NCI-H774 (cell line): ENCODE measurements at places on chromosomes 3 and 15.

DNA sequence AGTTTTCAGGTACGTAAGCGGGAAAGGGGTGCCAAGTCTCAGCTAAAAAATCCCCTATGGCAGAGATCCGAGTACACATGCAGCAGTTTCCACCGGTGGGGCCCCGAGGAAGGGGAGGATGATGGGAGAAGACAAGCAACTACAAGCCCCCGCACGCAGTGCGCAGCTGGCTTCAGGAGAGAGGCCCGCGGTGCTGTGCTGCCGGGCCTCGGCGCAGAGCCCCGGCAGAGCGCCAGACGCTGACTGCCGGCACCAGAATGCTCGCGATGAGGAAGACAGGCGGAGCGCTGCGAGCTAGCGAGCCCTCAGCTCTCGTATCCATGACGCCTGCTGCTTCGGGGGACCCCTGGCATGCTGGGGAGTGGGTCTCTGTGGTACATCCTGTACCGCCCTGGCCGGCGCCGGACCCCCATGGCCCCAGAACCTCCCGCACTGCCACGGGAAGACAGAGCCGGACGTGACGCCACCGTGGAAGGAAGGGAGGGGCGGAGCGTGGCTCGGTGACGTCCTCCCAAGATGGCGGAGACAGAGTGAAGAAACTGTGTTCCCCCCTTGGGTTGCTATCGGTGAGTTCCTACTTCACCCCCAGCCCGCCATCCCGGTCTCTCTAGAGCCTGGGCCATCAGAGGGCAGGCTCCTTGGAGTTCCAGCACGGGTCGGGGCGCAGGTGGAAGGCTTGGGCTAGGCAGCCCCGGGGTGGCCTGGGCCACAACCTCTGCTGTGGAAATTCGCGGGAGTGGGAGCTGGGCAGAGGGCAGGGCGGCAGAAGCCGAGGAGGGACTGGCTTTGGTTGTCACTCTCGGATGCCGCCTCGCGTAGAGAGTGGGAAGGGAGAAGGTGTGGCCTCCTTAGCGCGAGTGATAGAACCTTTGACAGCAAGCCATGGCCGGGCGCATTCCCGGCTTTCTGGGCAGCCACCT lies at the start of gene MYNN:
Gene MYNN, plus strand, starts transcription at position 500 of the 920 bp plus-strand sequence. CDS start 900 bp downstream, outside the sequence.
- peak; percentile 94 for DNase-seq

DNA sequence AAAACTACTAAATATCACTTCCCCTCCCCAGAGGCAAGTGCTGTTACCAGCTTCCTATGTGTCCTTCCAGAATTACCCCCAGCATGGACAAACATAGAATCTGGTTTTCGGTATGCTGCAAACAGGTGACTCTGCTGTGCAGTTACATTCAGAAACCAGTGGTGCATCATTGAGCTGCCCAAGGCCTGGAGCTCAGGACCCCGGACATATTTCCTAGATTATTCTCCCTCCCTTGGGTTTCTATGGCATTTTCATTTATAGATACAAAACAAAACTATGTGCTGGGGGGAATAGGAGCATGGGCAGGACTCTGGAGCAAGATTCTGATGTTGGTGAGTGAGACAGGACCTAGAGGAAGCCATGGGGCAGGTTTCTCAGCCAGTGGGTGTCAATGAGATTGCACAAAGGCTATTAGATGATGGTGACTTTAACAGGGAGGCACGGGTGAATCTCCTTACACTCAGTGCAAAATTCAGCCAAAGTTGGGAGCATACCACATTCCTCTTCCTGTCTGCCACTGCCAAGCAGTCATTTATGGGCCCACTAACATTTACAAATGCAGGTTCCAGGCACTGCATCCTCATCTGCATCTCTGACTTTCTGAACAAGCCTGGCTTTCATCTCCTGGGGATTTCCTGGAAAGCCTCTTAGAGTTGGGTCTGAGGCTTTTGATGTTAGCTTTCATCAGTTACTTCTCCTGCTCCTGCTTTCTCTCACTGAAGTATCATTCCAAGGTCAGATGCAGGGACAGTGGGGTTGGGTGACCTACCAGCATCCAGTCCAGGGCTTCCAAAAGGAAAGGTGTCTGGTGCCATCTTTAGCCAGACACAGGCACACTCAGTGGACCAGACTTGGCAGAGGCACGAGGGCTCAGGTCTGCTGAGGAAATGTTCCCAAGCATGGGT lies 44.5 kb downstream of the CMTM7 start:
- DNase-seq = no peak

GRCh38 chr3:188721990-188722389 lies 449.8 kb upstream of the TPRG1 start:
- no peak for DNase-seq

- no peak for DNase-seq
These were observed 57.9 kb downstream of the CMSS1 start for GRCh38 chr3:99875581-99875928.

- DNase-seq = no peak
These were observed 111.8 kb upstream of the DPH6 start for GRCh38 chr15:35657679-35658311.

GRCh38 chr3:44065311-44066094 lies 176.2 kb upstream of the TOPAZ1 start:
- DNase-seq = no peak

DNA sequence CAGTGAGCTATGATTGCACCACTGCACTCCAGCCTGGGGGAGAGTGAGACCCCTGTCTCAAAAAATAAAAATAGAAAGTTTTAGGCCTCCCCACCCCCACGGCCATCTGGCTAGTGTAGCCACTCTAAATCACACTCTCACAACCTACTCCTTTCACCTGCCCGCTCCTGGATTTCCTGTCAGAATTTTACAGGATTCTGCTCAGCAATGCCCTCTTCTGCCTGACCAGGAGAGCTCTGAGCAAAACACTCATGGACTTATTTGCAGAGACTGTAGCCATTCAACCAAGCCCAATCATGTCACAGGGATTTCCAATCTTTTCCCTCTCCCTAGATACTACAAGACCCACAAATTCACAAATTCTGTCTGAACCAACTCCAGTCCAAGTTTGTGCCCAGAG lies 242.6 kb upstream of the TPRG1 start:
- peak; percentile 55 for DNase-seq

DNA sequence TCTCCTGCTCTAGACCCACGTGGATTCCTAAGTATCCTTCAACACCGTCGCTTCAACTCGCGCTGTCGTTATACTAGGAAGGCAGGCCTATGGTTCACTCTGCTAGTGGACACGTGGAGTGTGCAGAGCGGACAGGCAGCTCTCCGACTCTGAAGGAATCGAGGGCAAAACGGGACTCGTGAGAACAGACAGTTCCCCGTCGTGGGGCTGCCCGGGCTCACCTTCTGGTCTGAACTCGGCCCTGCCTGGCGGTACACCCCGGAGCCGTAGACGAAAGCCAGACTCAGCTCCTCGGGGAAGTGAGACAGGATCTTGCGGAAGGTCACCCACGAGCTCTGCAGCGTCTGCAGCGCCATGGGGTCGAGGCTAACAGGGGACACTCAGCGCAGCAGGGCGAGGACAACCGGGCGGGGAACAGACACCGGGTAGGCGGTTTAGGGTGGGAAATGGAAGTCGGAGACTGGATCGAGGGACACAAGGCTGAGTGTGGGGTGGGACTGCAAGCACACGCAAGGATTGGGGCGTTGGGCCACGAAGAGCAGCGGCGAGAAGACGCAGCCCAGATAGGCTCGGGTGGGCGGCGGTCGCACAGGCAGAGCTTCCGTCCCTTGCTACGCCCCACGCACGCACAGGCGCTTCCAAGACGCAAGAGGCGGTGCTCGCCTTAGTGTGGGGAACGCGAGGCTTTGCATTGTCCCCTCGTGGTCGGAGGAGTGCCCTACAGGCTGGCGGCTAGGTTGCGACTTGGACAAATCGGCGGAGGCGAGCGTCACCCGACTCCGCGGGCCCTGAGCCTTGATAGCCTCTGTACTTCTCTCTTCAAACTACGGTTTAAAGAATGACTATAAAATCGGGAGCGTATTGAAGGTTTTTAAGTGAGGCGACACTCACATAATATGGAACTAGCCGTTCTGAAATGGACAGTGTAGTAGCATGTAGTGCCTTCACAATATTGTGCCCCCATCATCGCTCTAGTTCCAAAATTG lies at the start of gene TAMM41:
Gene TAMM41, minus strand, starts transcription at position 605 of the 986 bp plus-strand sequence. Its CDS starts 249 bp downstream, at position 356.
- peak; percentile 74 for DNase-seq

DNA sequence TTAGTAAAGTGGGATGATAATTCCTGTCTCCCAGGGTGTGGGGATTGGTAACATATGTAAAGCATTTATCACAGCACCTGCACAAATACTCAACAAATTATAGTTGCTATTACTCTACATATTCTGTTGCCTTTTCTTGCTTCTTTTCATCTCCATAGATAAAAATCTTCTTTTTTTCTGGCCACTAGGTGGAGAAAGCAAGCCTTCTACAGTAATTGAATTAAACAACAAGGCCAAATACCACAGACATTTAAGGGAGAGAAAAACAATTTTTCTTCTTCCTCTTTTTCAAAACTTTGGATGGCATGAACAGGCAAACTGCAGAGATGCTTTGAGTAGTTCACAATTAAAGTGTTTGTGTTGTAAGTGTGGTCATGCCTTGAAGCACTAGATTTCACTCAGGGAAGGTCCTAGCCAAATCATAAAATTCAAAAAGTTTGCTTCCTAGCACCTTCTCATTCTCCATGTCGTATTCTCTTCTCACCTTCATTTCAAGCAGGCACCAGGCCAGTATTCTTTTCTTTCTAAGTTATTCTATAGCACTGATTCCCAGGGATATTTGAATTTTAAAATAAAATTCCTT lies 493.4 kb upstream of the TGFBR2 start:
- DNase-seq = peak; percentile 18

DNA sequence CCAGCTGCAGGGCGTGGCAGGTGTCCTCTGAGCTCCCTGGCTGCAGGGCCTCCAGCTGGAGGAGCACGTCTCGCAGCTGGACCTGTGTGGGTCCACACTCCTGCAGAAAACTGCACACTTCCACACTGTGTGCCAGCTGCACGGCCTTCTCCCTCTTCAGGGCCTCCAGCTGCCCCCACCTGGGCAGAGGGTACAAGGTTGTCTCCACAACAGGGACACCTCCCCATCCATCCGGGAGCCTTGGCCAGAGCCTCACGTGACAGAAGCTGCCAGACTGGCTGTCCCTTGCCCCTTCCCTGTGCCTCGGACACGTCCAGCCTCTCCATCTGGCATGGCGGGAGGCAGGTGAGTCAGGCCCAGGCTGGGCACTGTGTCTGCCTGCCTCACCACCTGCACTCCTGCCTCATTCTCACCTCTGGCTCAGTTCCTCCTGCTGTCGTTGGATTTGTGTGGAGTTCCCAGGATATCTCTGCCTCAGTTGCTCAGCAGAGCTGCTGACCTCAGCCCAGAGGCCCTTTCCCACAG lies 14.5 kb downstream of the SPTBN5 start:
- DNase-seq = peak; percentile 66

DNA sequence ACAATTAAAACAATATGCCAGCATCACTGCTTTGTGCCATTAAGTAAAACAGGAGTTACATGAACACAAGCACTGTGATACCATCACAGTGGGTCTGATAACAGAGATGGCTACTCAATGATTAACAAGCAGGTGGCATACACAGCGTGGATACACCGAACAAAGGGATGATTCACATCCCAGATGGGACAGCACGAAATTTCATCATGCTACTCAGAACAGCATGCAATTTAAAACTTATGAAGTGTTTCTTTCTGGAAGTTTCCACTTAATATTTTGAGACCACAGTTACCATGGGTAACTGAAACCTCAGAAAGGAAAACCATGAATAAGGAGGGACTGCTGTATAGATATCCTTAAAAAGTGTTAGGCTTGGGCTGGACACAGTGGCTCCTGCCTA lies 44.5 kb downstream of the SLC24A1 start:
- no peak for DNase-seq

DNA sequence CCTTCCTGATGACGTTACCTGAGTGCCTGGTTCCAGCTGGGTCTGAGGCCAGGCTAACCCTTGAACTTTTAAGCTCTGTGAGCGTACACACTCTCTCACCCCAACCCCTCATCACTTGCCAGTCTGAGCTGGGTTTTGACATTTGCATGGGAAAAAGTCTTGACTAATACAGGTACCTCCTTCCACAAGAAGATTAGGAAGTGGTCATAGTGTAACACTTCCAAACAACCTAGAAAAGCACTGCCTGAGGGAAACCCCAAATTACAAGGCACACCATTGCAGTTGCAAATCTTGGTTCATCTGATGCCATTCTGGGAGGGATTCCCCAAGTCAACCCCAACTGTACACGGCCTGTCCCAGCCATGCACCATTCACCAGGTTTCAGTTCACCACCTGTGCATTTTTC lies 499.8 kb downstream of the FOXP1 start:
- DNase-seq = no peak

DNA sequence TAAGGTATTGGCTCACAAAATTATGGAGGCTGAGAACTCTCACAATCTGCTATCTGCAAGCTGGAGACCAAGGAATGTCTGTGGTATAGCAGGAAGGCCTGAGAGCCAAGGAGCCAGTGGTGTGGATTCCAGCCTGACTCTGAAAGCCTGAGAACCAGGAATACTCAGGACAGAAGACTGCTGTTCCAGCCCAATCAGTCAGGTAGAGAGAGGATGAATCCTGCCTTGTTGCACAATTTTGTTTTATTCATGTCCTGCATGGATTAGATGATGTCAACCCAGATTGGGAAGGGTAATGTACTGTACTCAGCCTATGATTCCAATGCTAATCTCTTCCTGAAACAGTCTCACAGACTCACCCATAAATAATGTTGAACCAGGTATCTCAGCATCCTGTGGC lies 312.4 kb upstream of the KCNMB2 start:
- DNase-seq = no peak

DNA sequence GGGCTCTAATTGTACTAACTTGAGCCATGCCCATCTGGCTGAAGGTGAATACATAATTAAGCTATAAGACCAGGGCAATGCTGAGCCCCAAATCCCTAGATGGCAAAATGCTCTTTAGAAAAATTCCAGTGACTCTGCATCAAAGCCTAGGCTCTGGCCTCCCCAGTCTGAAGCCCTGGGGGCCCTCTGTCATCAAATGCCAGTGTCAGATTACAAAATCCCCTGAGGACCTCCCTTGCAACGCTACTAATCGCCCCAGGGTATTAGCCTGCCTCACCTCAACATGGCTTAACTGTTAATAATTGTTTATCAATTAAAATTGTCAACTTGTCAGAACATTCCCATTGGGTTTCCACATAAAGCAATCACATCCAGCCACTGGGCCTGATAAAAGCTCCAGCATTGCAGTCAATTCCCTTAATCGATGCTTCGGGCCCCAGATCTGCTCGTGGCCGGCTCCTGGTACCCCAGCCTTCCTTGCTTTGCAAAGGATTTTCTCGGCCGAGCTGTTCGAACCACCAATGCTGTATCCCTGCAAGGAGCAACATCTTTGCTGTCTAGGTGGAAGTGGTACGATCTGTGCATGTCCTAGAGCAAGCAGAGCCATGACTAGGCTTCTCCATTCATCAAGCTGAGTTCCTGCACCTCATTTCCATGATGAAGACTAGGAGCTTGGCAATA lies 151.7 kb downstream of the MEGF11 start:
- no peak for DNase-seq

- no peak for DNase-seq
These were observed 139.5 kb upstream of the EIF1B start for GRCh38 chr3:40169983-40170382.

GRCh38 chr15:31004220-31004733 lies 12.8 kb upstream of the MTMR10 start:
- no peak for DNase-seq

DNA sequence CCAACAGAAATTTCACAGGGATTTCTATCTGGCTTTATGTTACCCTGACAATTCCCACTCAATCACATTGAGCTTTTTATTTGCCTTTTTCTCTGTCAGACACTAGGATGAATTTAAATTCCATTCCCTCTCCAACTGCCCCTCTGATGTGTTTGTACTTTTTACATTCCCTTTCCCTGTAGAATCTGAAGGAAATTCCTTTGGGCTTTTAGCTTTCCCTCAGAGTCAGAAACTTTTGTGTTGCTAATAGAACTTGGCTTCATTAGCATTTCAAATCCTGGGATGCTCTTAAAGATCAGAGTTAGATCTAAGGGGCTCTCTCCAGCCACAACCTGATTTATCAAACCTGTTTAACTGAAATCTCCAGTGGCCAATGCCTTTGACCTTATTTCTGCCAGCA lies 7.9 kb upstream of the RARB start:
- no peak for DNase-seq
